CD4-positive, alpha-beta T cell treated with Interleukin-2 at 100 ng/mL for 4 hours (primary cell): ENCODE measurements at places on chromosomes 5 and 9.
A peak's percentile ranks its signal among the peaks of the same experiment; 100 is the strongest.

- DNase-seq, result peak; percentile 61
Measured at GRCh38 chr9:114371973-114372917, 15.5 kb downstream of the AKNA start.

DNA sequence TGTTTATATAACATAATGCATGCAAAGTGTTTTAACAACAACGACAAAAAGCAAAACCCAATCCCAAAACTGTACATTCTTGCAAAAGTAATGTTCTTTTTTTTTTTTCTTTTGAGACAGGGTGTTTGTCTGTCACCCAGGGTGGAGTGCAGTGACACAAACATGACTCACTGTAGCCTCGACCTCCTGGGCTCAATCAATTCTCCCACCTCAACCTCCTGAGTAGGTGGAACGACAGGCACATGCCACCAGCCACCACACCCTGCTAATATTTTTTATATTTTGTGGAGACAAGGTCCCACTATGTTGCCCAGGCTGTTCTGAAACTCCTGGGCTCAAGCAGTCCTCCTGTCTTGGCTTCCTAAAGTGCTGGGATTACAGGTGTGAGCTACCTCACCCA is 13.6 kb upstream of the HAVCR1 start:
- peak; percentile 18 for DNase-seq

GRCh38 chr9:95733741-95734666 is 141.5 kb upstream of the ERCC6L2 start:
- DNase-seq, result no peak

DNA sequence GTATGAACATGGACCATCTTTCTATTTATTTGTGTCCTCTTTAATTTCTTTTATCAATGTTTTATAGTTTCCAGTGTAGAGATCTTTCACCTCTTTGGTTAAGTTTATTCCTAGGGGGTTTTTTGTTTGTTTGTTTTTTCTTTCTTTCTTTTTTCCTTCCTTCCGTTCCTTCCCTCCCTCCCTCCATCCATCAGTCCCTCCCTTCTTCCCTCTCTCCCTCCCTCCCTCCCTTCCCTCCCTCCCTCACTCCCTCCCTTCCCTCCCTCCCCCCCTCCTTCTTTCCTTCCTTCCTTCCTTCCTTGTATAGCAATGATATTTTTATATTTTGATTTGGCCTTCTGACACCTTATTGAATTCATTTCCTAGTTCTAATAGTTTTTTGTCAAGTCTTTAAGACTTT is 23.4 kb upstream of the IGFBPL1 start:
- DNase-seq, result no peak

GRCh38 chr9:12963537-12963936 is 188.7 kb downstream of the LURAP1L start:
- DNase-seq, result no peak

DNA sequence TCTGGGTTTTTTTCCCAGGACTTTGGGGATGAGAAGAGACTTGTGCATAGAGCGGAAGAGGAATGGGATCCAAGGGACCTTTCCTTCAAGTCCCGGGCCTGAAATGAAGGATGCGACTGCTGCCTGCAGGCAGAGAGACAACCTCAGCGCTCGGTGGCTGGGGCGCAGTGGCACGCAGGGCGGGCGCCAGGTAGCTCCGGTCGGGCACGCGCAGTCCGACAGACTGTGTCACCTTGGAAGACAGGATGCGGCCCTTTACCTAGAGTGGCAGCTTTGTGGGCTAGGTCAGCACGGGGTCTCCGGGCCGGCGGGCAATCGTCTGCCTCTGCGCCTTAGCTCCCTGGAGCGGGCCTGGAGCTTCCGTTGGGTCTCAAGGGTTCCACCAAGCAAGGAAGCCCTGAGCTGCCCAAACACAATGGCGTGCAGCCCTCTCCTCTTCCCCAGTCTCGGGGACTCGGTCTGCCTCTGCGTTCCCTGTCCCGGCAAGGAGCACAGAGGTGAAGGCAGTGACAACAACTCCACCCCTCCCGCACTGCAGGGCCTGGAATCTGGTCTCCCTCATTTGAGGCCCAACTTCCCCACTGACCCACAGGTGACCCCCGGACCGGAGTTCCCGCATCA is 6.0 kb downstream of the BARX1 start:
- no peak for DNase-seq

GRCh38 chr5:179906795-179907555 is 722 bp downstream of the TBC1D9B start:
- DNase-seq, result peak; percentile 2

DNA sequence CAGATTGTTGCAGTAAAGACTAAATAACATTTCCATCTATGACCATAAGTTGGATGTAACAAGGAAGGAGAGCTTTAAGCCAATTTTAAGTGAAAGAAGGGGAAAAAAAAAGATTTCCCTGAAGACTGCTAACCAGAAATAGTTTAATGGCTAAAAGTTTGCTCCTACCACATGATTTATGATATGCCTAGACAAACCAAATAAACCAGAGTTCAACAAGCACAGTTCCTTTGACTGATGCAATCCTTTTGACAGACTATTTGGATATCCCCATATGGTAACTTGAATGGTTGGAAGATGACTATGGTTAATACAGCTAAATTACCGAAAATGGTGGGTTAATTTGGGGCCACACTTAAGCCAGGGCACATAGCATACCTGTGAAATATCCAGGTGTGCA is 338.5 kb downstream of the CETN3 start:
- DNase-seq, result no peak

- no peak for DNase-seq
Measured at GRCh38 chr5:69050214-69050613, 43.6 kb upstream of the SLC30A5 start.

- no peak for DNase-seq
Measured at GRCh38 chr5:102911973-102912372, 156.9 kb downstream of the PAM start.

DNA sequence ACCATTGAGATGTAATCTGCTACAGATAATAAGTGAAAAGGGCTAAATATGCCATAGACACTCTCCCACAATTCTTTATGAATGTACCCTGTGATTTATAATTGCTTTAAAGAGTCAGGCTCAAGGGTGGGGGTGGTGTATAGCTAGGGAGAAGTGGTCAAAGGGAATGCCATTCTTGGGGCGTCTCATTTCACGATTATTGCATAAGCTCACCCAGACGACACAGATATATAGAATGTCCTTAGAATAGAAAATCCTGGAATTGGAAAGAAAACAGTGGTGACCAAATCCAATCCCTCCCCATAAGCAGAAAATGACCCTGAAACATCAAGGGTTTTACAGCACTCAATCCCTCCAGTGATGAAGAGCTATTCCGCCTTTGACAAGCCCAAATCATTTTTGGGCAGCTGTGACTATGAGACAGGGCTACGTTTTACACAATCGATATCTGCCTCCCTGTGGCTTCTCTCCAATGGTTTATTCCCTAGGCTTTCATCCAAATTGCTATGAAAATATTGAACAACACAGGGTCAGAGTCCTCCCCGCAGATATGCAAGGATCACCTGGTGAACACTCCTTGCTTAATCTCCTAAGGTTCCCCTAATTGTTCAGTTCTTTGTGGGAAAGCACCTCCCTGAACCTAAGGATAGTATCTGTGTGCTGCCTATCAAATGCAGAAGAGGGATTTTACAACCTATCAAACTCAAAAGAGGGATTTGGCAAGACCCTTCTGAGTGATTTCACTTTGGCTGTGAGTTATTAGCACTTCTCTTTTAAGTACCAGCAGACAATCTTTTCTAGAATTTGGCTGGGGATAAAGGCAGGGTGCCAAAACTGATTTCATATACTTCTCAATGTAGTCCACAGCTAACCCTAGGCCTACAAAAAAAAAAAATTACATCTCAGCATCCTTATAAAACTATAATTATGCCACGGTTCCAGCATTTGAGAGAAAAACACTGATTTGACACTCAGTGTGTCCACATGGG is 144.9 kb upstream of the CDH6 start:
- no peak for DNase-seq

- DNase-seq, result no peak
Measured at GRCh38 chr5:99068944-99069650, 140.3 kb upstream of the CHD1 start.

DNA sequence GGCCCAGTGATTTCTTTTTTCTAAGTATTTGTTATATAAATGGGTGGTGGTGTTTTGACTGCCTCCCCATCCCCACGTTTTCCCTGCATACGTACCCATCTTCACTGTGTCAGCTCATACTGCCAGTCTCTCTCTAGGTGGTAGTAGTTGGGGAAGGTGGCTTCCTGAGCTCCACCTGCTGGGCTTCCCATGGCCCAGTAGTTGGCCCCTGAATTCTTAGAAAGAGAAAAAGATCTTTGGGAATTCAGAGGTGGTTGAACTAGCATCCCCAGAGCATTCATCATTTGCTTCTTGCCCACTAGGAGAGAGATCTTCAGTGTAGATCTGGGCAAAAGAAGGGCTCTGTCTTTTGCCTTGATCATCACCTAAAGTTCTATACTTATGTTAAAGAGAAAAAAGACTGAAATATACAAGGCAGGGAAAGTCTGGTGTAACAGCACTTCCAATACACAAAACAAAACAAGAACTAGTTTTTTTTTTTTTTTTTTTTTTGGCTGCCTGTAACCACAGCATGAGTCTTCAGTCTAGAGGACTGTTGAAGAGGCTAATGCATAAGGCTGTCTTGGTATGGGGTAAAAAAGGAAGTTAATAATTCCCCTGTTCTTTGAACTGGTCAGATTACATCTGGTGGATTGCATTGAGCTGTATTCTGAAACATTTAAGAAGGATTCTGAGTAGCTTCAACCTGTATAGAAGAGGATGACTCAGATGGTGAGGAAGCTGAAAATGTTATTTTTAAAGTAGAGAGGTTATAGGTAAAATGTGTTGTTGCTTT is 128.7 kb downstream of the ATG10 start:
- no peak for DNase-seq

DNA sequence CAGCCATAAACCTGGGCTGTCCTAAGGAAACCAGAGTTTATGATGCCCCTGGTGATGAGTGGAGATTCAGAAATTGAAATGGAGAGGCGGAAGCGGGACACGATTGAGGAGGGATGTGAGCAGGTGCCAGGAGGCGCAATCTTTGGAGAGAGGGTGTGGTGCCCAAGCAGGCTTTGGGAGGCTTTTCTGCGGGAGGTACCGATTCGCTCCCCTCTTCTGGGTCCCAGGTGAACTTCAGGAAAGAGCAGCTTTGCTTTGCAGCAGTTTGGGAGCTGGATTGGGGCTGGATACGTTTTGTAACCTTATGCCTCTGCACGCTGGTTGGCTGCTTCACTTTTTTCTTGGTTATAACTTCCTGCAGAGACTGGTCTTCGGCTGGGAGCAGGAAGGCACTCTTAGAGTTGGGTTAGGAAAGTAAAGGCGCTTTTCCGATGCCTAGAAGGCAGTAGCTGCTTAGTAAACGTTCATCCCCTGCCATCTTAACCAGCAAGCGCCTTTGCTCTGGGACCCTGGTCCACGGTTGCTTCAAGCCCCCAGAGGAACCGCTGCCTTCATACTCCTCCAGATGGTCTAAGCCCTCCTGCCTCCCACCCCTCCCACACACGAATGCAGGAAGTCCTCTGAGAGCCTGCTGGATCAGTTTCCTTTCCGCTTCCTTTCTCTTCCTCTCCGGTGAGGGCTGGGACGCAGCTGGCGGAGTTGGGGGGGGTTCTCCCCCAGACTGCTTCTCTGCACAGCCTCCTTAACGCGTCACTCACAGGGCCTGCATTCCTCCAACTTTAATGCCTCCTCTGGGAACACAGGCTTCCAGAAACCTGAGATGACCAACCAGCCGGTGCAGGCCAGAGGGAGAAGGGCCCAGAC is 15.2 kb upstream of the NEK6 start:
- DNase-seq, result no peak

DNA sequence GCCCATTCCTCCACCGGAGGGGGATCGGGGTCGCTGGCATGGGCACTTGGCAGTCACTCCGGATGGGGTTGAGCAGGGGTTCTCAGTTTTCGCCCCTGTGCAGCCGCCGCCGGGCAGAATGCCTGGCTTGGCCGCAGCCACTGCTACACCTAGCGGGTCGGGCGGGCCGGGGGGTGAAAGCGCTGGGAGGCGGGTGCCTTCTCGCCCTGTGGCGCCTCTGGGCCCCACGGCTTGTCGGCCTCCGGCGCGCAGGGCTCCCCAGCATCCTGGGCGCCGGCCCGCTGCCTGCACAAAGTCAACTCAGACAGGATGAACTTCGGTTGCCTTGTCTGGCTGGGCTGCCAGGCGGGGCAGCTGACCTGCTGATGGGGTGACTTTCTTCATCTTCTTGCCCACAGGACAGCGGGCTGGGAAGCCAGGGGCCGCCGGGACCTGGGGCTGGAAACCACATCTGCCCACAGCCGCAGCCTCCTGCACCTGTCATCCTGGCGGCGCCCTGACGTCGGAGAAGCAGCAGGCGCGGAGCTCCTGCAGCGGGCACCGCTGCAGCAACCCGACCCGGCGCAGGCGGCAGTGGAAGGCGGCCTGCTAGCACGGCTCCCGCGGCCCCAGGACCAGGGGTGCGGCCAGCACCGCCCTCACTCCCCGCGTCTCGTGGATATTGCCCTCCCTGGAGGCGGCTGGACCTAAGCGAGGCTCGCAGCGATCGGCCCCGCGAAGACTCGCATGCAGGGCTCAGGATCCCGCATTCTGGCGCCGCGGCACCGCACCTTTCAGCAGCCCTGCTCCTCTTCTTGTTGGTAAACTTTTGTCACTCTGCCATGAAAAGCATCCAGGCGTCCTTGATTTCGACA is 1.3 kb upstream of the ANKRD18A start:
- peak; percentile 35 for DNase-seq

GRCh38 chr5:72955768-72956323 is at the start of gene FCHO2:
TSS of gene FCHO2 (plus strand) at chr5:72956041. CDS start at chr5:72956097, 56 bp downstream.
- DNase-seq, result peak; percentile 95

- no peak for DNase-seq
Measured at GRCh38 chr5:6019612-6020011, 358.7 kb downstream of the MED10 start.

GRCh38 chr9:8760000-8760767 is 960.6 kb upstream of the DMAC1 start:
- no peak for DNase-seq

DNA sequence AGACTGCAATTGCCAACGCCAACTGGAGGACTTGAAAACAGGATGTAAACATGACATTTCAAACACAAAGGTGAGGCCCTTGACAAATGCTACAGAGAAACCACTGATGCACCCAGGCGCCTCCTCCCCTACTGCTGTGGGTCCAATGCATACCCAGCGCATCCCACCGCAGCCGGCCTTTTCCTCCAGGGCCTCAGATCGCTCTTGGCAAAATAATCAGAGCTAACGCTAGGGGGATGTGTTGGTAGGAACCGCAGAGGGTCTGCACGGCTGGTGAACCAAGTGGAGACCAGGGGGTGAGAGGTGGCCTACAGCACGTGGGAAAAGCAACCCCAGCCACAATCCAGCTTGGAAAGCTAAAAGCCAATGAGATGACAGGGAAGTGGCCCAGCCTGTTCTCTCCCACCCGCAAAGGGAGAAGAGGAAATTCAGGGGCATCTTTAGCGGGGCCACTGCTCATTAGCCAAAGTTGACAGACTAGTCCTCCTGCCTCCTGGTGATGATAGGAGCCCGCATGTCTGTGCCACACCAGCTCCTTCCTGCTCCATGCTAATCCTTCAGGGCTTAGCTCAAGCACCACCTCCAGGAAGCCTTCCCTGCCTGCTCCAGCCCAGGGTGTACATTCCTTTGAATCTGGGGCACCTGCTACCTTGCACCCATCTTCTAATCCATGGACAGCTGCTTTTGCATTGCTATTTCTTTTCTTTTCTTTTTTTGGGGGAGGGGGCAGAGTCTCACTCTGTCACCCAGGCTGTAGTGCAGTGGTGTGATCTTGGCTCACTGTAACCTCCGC is 5.9 kb downstream of the FAM163B start:
- DNase-seq, result no peak
